Neural progenitor cell (in vitro differentiated cells): ENCODE measurements at places on chromosomes 1 and 21.

DNA sequence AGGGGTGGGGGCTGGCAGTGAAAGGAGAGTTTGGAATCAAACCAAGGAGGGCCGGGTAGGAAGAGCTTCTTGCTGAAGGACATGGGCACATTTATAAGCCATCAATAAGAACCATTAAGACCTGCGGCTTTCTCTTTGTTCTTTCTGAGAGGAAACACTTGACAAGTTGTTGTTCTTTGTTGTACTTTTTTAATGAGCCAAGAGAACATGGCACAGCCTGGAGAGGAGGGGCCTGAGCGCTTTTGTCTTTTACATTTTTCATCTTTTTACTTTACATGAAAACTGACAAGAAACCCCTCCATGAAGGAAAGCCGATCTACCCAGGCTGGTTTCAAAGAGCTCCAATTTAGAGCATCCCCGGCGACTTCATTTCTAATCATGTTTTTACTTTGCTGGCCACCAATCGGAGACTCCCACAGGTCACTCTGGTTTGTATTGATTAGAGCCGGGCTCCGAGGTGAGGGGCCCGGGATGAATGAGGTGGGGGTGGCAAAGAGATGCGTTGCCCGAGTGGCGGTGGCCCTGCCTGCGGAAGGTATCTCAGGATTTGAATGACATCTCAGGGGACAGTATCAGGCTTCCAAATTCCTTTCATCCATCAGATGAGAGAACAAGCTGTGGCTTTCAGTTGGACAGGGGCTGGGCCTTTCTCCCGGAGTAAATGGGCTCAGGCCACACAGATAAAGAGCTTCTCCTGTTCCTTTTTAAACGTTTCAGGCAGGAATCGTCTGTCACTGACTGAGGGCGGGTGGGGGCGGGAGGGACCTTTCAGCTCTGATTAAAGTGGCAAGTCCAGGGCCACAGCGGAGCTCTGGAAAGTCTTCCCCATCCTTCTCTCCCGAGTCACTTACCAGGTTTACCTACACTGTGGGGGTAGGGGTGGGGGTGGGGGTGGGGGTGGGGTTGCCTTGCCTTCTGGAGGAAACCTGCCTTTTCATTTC is 138.8 kb upstream of the ARHGEF16 start:
- DNase-seq: peak; percentile 70

GRCh38 chr1:119884711-119885110 is 11.6 kb downstream of the ADAM30 start:
- no peak for DNase-seq

GRCh38 chr1:200890818-200891773 is 3.6 kb upstream of the INAVA start:
- DNase-seq: peak; percentile 91

DNA sequence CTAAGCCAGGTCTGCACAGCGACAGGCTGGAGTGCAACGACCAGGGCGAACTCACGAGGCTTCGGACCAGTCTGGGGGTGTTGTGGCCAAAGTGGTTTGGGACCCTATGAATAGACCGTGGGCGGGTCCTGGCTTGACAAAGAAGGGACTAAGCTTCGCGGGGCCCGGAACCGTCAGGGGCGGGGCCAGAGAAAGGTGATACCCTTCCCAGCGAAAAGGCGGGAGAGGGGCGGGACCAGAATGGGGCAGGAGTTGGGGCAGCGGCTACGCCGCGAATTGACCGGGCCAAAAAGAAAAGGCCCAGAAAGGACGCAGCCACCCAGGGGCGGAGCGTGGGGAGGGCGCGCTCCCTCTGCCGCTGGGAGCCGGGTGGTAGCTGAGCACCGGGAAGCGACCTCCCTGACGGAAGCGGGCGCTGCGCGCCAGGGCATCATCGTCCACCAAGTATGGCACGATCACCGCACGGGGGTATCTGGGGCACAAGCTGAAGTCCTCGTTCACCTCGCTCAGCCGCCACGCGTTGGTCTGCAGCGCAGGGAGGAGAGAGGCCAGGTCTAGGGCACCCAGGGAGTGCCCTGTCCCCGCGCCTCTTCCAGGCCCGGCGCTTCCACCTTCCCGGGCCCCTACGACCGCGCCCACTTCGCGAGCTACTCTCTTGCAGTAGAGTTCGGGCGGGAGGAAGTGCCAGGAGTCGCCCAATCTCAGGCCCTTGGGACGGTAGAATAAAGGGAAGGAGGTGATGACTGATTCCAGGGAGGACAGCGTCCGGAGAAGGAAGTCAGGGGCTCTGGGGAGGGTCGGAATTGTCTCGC is 6.7 kb upstream of the FAM167B start:
- peak; percentile 99 for DNase-seq

GRCh38 chr1:53142226-53142853 is at the start of gene SLC1A7:
SLC1A7 (minus strand) TSS chr1:53142638; CDS start chr1:53142449, 189 bp downstream.
- peak; percentile 37 for DNase-seq

GRCh38 chr1:74470936-74471335 is 41.5 kb downstream of the LRRC53 start:
- DNase-seq: no peak

GRCh38 chr1:2970311-2971071 is 50.8 kb upstream of the ACTRT2 start:
- no peak for DNase-seq

- DNase-seq: no peak
Measured at GRCh38 chr1:245173446-245174211, 18.8 kb downstream of the KIF26B start.

DNA sequence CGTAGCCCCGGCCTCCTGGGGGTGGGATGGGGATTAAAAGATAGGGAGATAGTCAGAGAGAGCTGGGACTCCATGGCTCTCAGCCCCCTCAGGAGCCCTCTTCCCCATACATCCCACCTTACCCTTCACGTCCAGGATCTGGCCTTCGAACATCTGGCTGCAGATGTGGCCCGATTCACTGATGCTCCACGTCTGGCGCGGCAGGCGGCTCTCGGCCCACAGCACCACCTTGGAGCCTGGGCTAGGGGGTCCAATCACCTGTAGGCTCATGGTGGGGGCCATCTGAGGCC is 4.2 kb downstream of the CD52 start:
- no peak for DNase-seq

DNA sequence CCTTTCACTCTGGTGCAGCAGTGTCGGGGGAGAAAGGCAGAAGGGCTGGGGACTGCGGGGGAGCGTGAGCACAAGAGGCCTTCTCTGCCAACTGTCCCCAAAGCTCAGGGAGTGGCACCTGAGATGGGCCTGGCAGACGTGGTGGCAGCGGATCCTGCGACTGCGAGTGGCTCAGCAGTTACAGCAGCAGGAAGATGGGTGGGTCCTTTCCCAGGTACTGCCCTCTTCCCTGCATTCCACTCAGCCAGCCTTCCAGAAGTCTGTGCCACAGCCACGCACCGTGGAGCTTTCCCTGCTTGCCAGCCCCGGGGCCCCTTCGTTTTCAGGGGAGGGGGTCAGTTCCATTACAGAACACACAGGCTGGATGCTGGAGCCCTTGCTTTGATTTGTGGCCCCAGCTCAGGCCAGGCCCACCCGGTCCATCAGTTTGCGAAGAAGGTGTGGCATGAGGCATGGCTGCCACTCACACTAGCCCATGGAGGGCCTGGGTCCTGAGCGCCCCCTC is 17.2 kb downstream of the MTHFR start:
- DNase-seq: peak; percentile 1
